Activated CD8-positive, alpha-beta memory T cell treated with anti-CD3 and anti-CD28 coated beads, Interleukin-2, amount 50 U/mL, for 48 hours (primary cell): ENCODE measurements at places on chromosomes 11 and 22.

- no peak for DNase-seq
These were observed 65.4 kb upstream of the TTLL12 start for GRCh38 chr22:43252319-43252718.

GRCh38 chr11:60241786-60242185, 1.2 kb downstream of the MS4A4E start:
- DNase-seq: no peak

DNA sequence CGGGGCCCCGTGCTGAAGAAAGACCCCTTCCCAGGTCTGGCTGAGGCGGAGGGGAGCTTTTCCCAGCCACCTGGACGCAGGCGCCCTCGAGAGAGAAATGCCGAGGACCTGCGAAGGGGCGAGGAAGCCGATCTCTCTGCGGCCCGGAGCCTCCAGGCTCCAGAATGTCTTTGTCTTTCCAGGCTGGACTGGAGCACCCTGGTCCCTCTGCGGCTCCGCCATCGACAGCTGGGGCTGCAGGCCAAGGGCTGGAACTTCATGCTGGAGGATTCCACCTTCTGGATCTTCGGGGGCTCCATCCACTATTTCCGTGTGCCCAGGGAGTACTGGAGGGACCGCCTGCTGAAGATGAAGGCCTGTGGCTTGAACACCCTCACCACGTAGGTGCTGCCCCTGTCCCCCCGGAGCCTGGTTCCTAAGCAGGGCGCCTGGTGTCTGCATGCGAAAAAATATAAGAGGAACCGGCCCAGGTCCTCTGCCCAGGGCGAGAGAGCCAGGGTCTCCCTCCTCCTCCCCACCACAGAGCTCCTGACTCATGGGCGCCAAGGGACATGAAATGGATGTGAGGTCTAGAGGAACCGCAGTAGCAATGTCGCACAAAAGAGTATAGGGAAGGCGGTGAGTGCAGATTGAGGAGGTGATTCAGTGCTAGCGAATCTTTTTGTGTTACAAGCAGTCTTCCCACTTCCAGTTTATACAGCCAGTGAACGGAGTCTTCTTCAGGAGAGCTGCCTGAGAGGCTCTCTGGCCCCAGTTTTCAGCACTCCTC, 11.0 kb downstream of the GLB1L2 start:
- DNase-seq: peak; percentile 30

DNA sequence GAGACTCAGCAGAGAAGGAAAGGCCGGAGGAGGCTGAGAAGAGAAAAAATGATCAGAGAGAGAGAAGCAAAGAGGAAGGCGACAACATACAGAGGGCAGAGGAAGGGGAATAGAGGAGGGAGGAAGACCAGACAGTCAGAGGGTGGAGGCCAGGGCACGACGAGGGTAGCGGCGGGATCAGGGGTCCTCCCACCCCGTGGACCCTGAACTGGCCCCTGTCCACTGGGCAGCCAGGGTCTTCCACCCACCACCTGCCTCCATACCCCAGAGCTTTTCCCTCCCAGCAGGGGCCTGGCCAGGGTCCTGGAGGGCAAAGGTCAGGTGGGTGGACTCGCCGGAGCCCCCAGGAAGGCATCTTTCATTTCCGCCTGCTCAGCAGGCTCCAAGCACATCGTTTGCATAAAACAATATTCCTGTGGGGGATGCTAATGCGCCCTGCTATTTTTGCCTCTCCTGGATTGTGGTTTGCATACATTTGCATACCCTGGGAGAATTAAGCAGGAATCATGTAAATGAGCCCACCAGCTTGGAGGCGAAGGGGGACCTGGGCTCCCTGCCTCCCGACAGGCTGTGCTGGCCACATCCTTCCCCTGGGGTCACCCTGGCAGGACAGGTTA, 394.1 kb downstream of the MN1 start:
- DNase-seq: no peak

DNA sequence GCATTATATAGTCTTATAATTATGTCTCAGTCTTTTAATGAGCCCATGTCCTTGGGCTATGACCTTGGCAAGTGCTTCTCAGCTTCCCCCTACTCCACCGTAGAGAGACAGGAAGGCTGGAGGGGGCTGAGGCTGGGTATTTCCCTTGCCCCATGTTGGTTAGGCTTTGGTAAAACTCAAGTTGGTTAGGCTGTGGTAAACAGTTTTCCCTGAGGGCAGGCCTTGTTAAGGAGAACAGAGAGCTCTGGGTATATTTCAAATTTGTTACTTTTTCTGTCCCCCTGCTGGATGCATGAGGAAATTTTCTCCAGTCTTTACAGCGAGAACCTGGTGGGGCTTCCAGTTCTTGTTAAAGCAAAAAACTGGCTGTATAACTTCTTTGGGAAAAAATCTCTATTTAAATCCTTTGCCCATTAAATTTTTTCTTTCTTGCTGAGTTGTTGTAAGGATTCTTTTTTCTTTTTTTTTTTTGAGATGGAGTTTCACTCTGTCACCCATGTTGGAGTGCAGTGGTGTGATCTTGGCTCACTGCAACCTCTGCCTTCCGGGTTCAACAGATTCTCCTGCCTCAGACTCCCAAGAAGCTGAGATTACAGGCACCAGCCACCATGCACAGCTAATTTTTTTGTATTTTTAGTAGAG, 12.2 kb upstream of the DCHS1 start:
- no peak for DNase-seq

GRCh38 chr22:49906799-49907290, 11.4 kb downstream of the ALG12 start:
- DNase-seq: no peak

- no peak for DNase-seq
These were observed 937.9 kb upstream of the CCDC90B start for GRCh38 chr11:84224042-84224441.

GRCh38 chr11:12769834-12770345, 95.7 kb downstream of the TEAD1 start:
- no peak for DNase-seq

DNA sequence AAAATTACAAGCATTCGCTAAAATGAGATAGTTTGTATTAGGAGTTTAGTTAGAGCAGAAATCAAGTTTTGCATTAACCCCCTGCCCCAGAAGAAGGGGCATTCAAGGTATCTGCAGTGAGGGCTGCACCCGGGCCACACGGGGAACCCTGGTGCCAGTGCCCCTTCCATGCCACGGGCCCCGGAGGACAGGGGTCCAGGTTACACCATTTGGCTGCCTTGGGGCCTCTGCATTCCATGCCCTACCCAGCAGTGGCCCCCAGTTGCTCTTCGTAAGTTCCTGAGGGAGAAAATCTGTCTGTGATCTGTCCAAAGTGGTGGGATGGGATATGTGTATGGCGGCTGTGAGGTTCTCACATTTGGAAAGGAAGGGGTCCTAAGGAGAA, 16.8 kb upstream of the PANX2 start:
- DNase-seq: no peak

DNA sequence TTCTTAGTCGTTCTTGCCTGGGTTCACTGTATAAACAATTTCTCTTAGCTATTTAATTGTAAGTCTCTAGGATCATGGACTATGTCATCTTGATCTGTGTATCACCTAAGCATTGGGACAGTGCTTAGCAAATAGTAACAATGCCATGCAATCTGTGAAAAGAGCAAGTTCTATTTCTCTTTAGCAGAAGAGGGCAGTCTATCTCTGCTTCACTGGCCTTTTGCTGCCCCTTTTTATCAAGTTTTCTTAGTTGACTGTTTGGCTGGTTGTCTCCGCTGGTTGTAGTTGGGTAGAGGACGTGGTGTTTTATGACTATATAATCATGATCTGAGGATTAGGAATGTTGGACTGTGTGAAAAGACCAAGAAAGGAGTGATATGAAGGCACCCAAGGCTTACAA, 315.0 kb downstream of the JRKL start:
- DNase-seq: no peak

DNA sequence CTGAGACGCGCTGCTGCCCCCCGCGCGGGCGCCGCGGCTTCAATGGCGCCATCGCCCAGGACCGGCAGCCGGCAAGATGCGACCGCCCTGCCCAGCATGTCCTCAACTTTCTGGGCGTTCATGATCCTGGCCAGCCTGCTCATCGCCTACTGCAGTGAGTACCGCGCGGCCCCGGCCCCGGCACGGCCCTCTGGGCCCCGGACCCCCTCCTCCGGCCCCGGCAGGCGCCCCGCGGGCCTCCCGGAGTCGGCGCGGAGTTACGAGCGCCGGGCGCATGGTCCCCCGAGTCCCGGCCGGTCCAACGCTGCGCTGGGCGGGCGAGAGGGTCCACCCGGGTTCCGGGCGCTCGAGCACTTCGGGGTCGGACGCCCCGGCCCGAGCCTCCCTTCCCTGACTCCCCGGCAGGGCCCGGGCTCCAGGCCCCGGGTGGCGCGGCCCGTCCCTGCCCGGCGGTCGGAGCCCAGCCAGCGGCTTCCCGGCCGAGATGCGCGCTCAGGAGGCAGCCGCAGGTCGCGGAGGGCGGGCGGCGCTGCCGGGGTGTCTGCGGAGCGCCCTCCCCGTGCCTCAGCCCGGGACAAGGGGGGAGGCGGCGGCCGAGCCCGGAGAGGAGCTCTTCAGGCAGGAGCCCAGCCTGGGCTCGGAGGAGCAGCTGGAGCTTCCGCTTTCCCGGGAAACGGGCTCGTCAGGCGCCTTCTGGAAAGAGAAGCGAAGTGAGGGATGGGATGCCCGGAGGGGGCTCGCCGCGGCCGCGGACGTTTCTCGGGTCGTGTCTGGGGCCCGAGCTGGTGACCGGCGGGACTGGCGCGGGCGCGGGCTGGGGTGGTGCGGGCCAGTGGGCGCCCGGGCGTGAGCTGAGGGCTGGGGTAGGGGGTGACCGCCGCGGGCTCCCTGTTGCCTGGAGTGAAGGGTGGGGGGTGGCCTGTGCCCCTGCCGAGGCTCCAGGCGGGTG, 1337.8 kb downstream of the BRD1 start:
- DNase-seq: peak; percentile 39

GRCh38 chr22:30893434-30894370, 74.9 kb downstream of the MORC2 start:
- no peak for DNase-seq

GRCh38 chr11:102971766-102972165, 16.2 kb upstream of the MMP13 start:
- DNase-seq: no peak

GRCh38 chr11:108223348-108224149, 682 bp downstream of the ATM start:
- no peak for DNase-seq

GRCh38 chr11:129370715-129371114, 4.9 kb upstream of the BARX2 start:
- DNase-seq: no peak

- DNase-seq: no peak
These were observed 5.1 kb downstream of the MAPK8IP2 start for GRCh38 chr22:50605613-50606074.

DNA sequence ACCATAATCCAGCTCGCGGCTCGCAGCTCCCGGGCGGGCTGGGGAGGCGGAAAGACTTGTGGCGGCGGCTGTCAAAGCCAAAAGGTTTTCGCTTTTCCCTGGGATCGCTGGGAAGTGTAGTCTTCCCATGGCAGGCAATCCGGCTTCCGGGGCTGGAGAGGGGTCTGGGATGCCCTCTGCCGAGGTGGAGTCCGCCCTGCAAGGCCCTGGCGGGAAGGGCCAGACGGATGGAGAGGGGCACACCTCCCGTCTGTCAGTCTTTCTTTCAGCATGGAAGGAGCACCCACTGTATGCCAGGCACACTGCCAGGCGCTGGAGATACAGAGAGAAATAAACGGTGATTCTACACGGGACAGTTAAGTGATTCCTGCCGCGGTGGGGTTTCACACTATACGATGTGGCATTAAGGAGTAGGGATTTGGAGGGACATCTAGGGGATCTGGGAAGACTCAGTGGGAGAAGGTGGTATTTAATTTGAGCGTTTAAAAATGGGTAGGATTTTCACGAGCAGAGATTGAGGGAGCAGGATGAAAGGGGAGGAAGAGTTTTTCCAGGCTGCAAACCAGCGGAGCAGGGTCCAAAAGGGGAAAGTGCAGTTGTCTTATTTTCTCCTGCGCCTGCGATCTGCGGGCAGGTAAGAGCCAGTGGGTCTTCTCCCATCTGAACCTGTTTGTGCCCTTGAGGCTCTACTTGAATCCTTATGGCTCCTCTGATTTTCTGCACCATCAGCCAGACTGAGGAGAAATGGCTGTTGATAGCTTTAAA, at the start of gene BACE1:
Gene BACE1, minus strand, starts transcription at position 60 of the 765 bp plus-strand sequence. CDS start 461 bp downstream, outside the sequence.
- DNase-seq: no peak
